Mammary epithelial cell (primary cell): ENCODE measurements at places on chromosomes 4 and X. TPM values are rescaled to one million over a fixed set of nuclear protein-coding genes. Genes with fewer than 3 reads are reported as not detected.

- DNase-seq = peak; percentile 71
Observed at GRCh38 chr4:107825072-107825824, 516 bp downstream of the SGMS2 start.

DNA sequence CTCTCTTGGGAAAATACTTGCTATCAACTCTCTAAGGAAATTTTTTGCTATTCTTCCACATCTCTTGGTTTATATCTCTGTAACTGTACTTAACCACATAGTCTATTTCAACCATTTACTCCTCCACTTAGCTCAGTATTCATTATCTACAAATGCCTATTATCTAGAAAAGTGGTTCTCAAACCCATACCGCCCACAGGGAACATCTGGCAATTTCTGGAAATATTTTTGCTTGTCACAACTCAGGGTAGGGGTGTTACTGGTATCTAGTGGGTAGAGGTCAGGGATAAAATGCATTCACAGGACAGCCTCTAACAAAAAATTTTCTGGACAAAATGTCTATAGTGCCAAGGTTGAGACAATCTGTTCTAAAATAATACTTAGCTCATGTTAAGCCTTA, 14.4 kb downstream of the ATRX start:
- no peak for DNase-seq

DNA sequence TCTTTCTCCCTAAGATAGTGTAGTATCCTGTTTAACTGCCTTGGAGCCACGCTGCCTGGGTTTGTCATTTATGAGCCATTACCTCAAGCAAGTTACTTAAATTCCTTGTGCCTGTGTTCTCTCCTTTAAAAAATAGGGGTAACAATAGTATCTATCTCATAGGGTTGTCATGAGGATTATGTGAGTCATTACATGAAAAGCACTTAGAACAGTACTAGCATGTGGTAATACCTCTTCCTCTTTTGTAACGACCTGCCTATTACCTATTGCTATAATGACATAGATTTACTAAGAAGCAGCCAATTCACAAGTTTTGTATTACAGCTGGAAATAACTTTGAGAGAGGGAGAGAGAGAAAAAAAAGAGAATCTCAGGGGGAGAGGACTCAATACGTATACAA, 834.7 kb downstream of the RAPGEF2 start:
- peak; percentile 75 for DNase-seq

DNA sequence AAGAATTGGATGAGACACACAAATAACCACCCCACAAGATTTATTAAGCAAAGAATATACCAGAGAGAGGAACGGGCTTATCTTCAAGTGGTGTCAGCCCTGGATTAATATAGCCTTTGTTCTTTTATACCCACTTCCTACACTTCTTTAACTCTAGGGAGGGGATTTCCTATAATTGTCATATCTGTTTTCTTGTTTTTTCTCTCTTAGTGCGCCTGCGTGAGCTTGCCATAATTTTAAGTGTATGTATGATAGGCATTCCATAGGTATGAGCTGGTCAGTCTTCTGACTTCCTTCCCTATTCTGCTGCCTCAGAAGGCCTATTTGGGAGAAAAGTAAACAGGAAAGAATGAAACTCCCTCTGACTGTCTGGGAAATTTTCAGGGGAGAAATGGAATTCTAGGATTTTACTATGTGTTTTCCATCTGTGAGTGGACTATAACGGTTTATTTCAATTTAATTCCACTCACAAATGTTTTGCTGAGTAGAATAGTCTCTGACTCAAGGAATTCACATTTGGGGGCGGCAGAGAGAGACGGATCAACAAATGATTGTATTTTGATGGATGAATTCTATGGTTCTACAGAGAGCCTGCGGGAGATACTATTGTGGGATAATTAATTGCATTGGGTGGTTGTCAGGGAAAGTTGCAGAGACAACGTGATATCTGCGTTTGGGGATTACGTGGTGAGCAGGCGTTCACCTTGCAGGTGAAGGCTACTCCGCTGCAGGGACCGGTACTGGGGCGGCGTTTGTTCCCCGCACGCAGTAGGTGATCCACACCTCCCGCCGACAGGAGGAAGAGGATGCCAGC, 626 bp upstream of the CEP135 start:
- DNase-seq = peak; percentile 93

GRCh38 chr4:107388736-107389274, 331.2 kb downstream of the PAPSS1 start:
- no peak for DNase-seq

DNA sequence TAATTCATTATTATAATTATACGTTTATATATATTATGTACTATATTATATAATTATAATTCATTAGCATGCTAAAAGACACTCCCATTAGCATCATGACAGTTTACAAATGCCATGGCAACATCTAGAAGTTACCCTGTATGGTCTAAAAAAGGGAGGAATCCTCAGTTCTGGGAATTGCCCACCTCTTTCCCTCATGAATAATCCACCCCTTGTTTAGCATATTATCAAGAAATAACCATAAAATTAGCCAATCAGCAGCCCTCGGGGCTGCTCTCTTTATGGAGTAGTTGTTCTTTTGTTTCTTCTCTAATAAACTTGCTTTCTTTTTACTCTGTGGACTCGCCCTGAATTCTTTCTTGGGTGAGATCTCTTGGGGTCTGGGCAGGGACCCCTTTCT, 42.8 kb upstream of the SLC10A7 start:
- no peak for DNase-seq

CCSER1 gene
- 0.19 and 0.26 TPM in 2 replicates for total RNA-seq

ZBTB49 gene
- total RNA-seq = 4.7 TPM
